ENCODE measurements at places on chromosomes 12 and 14.

DNA sequence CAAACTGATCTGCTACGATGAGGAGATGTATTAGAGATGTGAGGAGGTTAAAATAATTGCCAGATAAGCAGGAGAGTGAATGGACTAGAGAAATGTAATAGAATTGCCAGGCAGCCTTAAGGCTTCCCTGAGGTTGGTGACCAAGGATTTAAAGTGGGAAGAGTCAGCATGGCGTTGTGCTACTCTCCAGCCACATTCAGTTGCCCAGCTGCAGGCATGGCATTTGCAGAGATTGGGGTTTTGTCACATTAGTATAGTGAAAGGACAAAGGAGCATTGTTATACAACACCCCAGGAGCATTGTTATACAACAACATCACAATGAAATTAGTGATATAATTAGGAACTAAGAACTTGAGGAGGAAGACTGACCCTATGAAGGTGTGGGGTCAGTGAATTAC is 31.7 kb downstream of the MARK3 start:
- peak; percentile 45 for DNase-seq

- DNase-seq: no peak
These were observed 50.2 kb downstream of the C14orf132 start for GRCh38 chr14:96089401-96089800.

- no peak for DNase-seq
These were observed 13.3 kb downstream of the KCTD10 start for GRCh38 chr12:109463756-109464155.

- no peak for DNase-seq
These were observed 18.4 kb downstream of the RACGAP1 start for GRCh38 chr12:50006754-50007442.

- DNase-seq: no peak
These were observed 422.6 kb downstream of the MDGA2 start for GRCh38 chr14:47252802-47253201.
